ENCODE measurements at places on chromosomes 3 and 15.

DNA sequence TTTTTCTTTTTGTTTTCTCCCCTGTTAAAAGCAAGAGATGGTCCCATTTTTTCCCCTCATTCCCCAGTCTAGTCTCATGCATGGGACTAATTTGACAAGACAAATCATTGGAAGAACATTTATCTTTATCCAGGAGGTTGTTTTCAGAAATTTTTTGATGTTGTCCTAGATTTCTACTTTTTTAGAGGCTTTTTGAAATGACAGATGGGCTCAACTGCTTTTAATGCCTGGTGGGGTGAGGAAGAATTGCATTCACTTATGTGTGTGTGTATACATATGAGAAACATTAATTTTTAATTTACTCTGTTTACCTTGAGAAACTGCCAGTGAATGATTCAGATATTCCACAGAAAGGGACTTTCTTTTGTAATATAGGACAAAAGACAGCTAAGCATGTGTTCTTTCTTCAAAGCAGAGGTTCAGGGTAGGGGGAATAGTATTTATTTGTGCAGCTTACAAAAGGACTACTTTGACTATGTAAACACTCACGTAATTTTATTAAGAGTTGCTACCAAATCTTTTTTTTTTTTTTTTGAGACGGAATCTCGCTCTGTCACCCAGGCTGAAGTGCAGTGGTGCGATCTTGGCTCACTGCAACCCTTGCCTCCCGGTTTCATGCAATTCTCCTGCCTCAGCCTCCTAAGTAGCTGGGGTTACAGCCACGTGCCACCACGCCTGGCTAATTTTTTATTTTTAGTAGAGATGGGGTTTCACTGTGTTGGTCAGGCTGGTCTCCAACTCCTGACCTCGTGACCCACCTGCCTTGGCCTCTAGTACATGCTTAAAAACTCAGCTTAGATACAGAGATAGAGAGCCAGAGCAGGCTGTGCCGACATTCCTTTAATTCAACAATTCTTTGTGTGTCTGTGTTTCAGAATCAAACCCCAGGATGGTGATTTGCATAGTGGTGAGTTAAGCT is 130.1 kb upstream of the RARB start:
- DNase-seq: no peak

GRCh38 chr15:56491110-56491722 is 26.3 kb upstream of the MNS1 start:
- no peak for DNase-seq

- DNase-seq: no peak
Observed at GRCh38 chr3:135216659-135217058, 421.6 kb downstream of the EPHB1 start.

DNA sequence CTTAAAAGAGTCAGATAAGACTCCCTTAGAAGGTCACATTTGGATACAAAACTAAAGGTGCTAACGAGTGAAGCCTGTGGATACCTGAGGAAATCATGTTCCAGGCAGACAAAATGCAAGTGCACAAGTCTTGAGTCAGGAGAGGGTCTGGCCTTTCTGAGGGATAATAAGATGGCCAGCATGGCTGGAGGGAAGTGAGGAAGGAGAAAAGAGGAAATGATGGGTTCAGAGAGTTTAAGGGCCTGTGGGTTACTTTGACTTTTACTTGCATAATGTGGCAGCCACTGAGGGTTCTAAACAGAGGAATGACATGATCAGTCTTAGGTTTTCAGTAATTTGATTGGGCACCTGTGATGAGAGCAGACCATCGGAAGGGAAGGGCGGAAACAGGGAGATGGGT is 3.5 kb upstream of the ROPN1B start:
- DNase-seq: no peak

GRCh38 chr3:71268462-71268999 is 315.0 kb downstream of the FOXP1 start:
- DNase-seq: no peak

DNA sequence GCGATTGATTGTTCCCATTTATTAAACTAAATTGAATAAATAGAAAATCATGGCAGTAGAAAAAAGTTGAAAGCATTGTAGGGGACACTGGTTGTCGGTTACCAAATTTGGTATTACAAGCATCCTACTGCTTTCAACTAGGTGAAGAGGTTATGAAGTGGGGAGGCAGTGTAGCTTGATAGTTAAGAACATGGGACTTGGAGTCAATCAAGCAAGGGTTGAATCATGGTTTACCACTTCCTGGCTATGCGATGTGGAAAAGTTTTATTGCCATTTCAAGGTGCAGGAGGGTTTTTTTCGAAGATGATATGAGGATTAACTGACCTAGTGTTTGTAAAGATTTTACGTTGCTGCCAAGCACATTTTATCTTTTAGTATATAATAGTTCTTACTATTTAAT is 318.2 kb upstream of the KCNH8 start:
- DNase-seq: no peak

- no peak for DNase-seq
Observed at GRCh38 chr3:110265302-110265701, 806.3 kb upstream of the NECTIN3 start.

GRCh38 chr3:131630807-131631206 is 128.0 kb upstream of the MRPL3 start:
- no peak for DNase-seq

- DNase-seq: peak; percentile 38
Observed at GRCh38 chr3:123068601-123069381, 2.0 kb downstream of the PDIA5 start.

GRCh38 chr3:18382760-18383369 is 42.3 kb downstream of the SATB1 start:
- no peak for DNase-seq

GRCh38 chr3:138437281-138437680 is 2.9 kb downstream of the ESYT3 start:
- DNase-seq: no peak

DNA sequence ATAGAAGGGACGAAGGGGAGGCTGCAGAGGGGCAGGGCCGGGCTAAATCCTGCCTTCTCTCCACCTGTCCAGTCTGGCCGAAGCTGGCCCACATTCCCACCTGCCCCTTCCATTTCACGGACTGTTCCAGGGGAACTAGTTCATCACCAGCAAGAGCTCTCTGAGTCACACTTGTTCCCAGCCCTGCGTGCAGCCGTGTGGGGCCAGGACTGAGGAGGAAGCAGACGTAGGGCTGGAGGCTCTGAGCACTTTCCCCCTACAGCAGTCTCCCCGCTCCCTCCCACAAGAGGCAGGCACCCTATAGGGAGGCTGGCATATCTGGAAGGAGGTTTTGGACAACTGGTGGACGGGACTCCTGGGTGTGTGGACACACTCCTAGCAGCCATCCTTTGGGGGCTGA is 3.0 kb downstream of the ITIH4 start:
- no peak for DNase-seq

DNA sequence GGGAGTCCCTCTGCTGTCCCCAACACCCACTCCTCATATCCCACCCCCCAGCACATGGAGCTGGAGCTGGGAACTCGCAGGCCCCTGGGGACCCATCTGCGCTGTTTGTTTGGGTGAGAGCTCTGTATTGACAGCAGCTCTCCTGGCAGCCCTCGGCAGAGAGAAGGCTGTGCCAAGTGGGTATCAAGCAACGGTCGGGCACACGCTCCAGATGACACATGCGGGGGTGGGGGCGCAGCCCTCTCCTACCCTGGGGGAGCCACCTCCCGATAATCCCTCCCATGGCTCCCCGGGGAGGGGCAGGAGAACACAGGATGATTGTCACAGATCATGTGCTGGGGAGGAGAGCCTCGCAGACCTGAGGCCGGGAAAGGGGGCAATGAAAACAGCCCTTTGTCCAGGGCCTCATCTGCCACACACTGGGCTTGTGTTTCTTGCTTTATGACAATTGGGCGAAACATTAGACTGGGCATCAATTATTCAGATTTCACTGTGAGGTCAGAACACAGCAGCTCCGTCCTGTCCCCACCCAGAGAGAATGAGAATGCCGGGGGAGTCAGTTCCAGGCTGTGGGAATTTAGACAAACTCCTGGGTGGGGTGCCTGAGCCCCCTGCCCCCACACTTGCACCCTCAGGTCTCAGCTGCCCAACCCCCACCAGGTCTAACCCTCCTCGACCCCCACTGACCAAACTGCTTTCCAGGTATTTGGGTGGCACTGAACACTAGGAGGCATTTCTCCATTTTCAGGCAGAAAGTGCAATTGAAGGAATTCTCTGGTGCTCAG is 46.4 kb upstream of the KLF13 start:
- peak; percentile 61 for DNase-seq

Data from ascending aorta (tissue), 2 donors.